ENCODE measurements at places on chromosomes 7 and 10.

GRCh38 chr10:33681595-33681994, 347.1 kb upstream of the NRP1 start:
- no peak for DNase-seq

DNA sequence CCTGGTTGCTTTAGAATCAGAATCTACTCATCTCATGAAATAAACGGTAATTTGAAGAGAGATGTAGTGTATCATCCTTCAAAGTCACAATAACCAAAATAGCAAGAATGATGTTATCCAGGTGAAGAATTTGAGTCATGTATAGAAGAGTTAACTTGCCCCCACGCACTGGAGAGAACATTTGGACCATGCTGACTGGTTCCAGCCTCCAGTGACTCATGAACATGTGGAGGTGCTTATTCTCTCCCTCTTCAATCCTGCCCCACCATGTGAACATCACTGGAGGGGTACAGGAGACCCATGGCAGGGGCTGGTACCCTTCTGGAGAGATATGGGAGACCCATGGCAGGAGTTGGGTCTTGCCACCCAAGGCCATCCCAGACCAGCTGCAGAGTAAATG, 427.8 kb downstream of the CALN1 start:
- no peak for DNase-seq

DNA sequence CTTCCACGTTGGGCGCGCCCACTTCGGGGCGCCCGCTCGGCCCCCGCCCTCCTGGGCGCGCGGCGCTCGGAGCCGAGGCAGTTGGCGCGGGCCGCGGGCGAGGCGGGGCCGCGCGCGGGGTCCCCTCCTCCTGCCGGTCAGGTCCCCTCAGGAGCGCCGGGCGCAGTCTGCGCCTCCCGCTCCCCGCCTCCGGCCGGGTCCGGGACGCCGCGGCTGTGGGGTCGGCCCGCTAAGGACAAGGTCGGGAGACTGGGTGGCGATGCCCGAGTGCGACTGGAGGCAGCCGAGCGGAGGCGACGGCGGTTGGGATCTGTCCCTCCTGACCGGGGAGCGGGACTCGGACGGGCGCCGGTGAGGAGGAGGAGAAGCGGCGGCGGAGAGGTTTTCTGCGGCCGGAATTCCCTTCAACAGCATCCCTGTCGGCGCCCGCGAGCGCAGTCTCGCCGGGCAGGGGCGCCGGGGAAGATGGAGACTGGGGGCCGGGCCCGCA, at the start of gene ATRNL1:
Gene ATRNL1 (plus strand): TSS at position 80 of the 490 bp plus-strand sequence. CDS start 386 bp downstream, at position 466.
- DNase-seq: peak; percentile 27

- DNase-seq: no peak
Measured at GRCh38 chr10:76779796-76780301, 857.8 kb downstream of the KCNMA1 start.

GRCh38 chr7:43625980-43626379, 43.1 kb downstream of the STK17A start:
- no peak for DNase-seq

DNA sequence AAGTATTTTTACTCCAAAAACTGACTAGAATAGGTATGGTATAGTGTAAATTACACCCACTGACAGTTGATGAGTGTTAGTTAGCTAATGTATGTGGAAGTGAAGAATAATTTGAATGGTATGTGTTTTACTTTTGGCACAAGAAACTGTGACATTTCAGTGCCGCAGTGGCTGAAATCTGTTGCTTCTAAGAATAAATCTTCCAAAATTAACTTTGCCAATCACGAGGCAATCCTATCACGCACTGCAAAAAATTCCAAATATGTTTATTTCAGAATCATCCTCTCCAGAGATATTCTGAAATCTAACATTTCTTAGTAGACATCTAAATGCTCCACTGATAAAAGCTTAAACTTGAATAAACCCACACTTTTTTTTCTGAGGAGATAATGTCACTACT, 61.2 kb downstream of the PCLO start:
- no peak for DNase-seq

DNA sequence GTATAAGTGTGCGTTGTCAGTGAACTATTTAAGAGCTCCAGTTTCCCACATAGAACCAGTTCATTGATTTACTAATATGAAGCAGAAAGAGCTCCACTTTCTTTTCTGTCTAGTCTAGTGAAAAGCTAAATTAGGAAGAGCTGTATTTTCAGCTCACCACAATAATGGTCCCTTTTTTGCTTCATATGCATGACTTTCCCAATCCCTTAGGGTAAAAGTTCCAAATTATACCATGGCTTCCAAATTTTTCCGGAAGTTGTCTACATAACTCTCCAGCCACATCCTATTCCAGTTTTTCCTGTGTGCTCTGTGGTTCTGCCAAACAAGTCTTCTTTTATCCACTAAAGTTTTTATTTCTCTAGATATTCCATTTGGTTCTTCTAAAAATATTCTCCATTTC, 685.2 kb downstream of the REEP3 start:
- no peak for DNase-seq

DNA sequence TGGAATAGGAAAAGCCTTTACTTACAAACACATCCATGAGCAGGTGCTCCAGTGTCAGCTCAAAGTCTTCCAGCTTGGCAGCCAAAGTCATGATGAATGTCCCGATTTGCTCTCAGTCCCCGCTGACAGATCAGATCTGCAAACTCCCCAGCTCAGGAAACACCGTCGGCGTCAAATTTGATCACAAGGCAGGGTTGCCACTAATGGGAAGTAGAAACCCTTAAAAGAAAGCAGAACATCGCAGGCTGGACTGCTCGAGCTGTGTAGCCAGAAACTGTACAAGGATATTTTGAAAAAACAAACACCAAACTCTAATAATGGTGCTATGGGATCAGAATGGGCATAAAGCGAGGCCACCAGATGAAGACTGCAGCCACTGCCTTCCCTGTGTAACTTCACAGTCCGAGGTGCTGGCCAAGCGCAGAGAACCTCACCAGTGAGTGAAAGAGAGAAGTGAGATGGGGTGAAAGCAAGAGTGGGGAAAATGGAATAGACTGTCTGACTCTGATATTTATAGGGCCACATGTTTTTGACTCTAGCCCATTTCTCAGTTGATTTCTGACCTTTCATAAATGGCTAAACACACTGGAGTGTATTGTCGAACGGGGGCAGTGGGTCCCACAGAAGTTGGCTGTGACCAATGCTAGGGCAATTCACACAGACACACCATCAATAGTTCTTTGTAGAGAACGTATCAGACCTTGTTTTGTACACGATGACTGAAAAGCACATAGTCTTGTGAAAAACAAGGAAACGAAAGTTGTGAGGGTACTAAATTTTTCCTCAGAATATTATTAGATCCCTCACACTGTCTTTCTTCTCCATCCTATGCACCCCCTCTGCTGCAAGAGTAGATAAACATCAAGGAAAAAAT, 306.2 kb downstream of the FRMD4A start:
- DNase-seq: no peak

DNA sequence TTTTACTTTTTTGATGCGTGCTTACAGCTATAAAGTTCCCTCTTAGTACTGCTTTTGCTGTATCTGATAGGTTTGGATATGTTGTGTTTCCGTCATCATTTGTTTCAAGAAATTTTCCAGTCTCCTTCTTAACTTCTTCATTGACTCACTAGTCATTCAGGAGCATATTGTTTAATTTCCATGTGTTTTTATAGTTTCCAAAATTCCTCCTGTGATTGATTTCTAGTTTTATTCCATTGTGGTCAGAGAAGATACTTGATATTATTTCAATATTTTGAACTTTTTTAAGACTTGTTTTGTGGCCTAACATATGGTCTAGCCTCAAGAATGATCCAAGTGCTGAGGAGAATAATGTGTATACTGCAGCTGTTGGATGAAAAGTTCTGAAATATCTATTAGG, 75.5 kb upstream of the CREB5 start:
- DNase-seq: no peak

DNA sequence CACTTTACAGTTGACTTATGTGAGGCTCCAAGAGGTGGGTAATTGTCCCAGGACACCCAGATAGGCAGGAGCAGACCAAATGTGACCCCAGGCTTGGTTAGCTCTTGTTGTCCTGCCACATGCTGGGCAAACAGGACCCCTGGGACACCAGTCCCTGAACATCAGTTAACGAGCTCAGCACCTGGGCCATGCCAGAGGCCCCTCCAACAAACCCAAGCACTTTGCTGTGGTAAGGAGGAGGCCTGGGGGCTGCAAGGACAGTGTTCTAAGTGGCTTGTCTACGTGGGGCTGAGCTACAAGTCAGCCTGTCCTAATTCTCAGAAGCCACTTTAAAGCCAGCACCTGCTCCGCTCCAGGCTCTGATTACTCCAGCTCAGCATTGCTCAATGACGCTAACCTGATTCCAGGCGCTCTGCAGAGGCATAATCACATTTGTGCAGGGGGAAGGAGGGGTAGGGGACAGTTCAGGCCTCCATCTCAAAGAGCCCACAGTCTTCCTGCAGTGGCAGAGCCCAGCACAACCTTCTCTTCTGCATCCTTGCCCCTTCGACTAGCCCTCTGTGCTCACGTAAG, 57.2 kb downstream of the DDC start:
- no peak for DNase-seq

DNA sequence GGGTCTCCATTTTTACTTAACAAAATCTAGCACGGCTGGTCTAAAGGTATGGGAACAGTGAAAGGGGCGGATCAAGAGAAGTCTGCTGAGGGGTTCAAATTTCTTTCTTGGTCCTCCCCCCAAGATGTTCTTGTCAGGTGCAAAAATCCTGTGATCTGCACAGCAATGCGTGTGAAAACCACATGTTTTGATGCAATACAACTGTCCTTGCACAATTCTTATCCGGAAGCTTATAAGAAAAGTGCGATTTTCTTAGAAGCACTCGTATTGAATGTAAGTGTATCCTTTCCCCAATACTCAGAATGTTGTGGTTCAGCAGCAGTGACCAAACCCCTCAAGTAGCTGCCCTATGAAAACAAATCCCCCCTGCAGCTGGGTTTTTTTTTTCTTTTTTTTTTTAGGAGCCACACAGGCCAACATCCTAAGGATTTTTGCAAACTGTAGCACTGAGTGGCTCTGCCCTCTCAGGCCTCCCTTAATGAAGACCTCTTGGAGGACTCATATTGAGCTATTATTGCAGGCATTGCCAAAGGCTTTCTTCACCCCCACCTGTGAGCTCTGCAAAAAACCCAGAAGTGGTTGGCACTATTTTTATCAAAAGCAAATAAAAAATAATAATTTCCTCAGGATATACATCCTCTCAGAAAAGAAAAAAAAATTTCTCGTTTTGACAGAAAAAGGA, 151.9 kb upstream of the ITGB1 start:
- no peak for DNase-seq

GRCh38 chr10:123614888-123615287, 51.3 kb upstream of the GPR26 start:
- peak; percentile 58 for DNase-seq

DNA sequence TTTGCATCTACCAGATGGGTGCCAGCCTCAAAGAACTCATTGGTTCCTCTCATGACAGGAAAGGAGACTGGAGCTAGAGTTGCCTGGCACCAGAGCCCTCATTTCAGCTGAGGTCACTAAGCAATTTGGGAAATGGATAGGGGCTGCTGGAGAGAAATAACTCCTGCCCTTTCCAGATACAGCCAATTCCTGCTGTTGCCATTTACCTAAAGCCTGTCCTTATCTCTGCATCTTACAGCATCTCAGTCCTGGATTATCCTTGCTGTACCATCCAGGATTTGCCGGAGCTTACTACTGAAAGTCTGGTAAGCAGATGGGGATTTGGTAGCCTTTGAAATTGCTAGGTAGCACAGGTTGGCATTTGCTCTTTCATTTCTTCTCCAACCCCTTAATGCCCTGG, 31.9 kb upstream of the SMKR1 start:
- no peak for DNase-seq

DNA sequence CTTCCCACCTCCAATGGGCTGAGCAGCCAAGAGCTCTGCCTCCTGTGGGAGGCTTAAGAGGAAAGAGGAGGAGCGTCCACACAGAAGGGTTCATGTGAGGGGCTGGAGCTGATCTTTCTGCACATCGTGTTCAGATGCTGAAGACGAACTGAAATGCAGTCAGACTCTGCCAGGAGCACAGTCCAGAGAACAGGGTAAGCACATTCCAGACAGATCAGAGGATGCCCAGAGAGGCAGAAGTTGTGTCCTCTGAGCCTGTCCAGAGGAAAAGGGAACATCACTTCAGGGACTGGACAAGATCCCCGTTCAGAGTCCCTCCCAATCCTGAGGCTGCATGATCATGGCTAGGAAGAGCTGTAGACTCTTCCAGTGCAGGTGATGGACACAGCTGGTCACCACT, 72.9 kb downstream of the ITIH5 start:
- no peak for DNase-seq

GRCh38 chr7:89887489-89887888, 266.8 kb upstream of the STEAP1 start:
- DNase-seq: no peak

- no peak for DNase-seq
Measured at GRCh38 chr10:96720422-96721206, at the start of gene PIK3AP1. Gene PIK3AP1 (minus strand): TSS chr10:96720514. CDS start chr10:96720394, 120 bp downstream.

DNA sequence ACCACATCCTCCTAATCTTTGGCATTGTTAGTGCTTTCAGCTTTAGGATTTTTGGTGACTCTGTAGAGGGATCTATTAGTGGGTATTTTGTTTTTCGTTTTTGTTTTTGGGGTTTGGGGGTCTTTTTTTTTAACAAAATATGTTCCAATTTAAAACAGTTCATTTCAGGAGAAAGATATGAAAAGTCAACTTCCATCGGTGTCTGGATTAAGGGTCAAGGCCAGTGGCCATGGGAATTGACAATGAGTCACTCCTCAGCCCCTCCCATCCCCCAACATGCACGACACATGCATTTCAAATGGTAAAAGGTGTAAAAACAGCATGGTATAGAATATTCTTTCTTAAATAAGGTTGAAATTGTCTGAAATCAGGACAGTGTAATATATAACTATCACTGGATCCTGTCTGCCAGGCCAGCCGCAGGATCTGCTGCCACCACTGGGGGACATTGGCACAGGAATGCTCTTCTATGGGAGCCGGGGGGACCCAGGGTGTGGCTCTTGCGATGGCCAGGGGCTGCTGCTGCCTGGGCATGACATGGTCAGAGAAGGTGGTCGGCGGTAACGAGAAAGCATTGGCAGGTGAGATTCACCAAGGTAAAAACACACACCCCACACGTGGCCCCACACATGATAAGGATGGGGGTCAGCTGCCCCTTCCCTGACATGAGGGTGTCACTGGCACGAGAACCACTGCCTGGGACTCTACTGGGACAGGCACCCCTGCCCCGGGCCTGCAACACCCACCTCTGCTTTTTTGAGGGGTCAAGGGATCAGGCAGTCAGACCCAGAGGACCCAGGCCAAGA, 126.2 kb upstream of the KCTD7 start:
- DNase-seq: no peak

DNA sequence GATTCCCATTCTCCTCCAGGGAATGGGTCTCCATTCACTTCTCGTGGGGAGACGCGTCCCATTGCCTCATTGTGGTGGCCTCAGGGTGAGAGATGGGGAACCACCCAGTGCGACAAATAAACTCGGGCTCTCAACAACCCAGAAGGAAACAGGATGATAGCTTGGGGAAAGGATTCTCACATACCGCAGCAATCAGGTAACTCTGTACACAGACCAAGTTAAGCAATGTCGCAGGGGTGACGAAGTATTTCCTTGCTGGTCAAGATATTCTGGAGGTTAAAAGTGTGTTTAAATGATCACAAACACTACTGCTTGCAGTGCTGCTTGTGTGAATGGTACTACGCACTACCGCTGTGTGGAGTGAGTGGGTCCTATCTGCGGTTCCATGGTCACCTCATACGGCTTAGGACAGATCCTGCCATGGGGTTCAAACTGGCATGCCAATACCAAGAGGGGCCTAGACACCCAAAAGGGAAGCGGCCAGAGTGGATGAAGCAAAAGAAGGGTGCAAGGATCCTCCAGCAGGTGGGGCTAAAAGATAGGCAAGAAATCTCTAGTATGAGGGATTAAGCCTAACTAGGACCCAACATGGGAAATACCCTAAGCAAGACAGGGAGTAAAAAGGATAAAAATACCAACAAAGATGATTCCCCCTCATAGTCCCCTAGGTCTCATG, 143.8 kb upstream of the TMEM106B start:
- DNase-seq: peak; percentile 36
